ENCODE measurements at places on chromosomes 2 and 18.

GRCh38 chr2:233448575-233448974, 94.3 kb downstream of the DGKD start:
- DNase-seq: no peak

- DNase-seq: no peak
These were observed 146.9 kb downstream of the METTL4 start for GRCh38 chr18:2424420-2424819.

DNA sequence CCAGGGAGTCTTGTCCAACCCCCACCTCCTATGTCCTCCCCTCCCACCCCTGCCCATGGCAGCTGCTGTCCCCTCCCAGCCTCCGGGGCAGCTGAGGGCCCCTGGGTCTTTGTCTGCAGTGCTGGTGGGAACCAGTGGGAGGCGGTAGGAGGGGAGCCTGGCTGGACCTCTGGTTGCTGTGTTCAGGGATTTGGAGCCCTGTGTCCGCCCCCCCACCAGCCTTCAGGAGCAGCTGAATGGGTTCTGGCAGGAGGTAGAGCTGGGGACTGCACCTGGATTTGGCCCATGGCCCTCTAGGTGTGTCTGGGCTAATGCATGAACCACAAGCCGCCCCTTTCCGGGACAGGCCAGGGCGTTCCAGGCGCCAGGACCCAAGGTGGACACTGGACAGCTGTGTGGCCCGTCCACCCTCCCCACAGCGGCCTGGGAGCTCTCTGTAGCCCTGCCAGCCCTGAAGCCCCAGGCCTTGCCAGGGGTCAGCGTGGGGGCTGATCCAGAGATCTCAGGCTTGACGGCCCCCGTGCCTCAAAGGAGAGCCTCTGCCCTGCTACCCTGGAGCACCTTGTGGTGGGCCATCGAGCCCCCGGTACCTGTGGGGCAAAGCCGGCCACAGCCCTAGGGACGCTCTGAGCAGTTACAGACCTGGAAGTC, 25.4 kb downstream of the GPC1 start:
- no peak for DNase-seq

- no peak for DNase-seq
These were observed 258.5 kb downstream of the PAX3 start for GRCh38 chr2:222040333-222040732.

DNA sequence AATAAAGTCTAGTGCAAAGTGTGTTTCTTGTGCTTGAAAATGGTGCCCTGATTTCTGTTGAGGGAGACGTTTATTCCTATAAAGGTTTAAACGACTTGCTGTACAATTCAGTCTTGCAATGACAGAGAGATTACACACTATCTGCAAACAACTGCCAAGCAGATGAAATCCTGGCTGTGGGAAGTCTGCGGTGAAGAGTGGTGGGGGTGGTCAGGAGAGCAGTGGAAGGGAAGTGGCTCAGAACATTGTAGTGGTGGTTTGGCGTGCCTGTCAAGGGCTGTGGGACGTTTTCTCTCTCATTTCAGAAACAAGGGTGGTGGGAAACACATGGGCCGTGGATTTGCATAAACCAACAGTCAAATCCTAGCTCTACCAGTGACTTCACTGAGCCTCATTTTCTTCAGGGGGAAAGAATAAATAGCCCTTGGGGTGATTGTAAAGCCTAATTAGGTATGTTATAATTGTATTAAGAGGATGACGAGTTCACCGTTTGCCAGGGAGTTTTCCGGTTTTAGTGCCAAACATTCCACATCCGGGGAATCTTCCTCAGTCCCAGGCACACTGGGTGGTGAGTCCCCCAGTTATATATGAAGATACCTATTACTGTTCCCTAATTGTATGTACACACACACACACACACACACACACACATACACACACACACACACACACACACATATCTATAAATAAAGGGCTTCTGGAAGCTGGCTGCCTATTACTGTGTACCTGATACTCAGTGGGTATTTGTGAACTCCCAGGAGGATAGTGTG, 115.0 kb downstream of the SPTBN1 start:
- no peak for DNase-seq
